Left lung (tissue), 14 donors: ENCODE measurements at places on chromosomes 6 and 20.

DNA sequence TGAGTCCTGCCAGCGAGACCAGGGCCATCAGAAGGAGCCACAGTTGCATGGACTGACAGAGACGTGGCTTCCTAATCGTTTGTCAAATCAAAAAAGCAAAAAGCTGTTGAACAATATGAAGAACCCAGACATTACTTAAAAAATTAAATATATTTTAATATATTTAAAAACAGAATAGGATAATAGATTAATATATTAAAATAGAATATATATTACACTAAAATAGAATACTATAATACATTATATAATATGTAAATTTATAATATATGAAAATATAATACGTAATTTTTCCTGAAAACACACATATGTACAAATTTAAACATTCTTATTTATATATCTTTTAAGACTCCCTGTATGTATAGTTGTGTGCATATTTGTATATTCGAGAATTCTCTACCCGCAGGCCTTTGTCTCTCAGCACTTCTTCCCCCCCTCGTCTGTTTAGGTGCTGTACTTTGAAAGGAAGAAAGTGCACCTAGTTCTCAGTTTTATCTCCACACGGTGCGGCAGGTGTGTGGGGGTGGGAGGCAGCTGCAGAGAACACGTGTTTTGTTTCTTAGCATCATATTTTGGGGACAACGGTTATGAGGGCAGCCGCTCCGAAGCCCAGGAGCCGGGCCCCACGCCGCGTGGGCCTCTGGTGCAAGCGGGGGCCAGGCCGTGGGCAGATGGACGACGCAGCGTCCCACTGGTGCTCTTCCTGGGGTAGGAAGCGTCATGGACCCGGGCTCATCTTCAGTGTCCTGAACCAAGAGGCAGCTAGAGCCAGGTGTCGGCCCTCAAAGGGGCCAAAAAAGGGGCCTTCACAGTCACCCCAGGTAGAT is 72.2 kb upstream of the MPC1 start:
- no peak for DNase-seq

- DNase-seq, result peak; percentile 88
Observed at GRCh38 chr20:31861385-31862156, 8.8 kb downstream of the DUSP15 start.

DNA sequence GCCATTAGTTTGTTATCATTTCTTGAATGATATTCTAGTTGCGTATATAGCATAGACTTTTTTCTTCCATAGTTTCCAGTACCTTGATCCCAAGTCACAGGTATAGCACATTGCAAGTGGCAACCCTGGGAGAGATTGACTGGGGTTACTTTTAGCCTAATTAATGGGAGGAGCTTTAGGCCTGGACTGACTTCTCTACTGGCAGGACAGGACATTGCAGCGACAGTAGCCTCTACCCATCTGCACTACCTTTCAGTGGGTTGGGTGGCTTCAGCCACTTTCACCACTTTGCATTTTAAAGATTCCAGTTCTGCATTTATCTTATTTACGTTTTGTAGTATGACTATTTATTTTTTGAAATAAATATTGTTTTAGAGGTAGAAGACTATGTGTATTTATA is 320.3 kb downstream of the RIMS1 start:
- DNase-seq, result no peak

DNA sequence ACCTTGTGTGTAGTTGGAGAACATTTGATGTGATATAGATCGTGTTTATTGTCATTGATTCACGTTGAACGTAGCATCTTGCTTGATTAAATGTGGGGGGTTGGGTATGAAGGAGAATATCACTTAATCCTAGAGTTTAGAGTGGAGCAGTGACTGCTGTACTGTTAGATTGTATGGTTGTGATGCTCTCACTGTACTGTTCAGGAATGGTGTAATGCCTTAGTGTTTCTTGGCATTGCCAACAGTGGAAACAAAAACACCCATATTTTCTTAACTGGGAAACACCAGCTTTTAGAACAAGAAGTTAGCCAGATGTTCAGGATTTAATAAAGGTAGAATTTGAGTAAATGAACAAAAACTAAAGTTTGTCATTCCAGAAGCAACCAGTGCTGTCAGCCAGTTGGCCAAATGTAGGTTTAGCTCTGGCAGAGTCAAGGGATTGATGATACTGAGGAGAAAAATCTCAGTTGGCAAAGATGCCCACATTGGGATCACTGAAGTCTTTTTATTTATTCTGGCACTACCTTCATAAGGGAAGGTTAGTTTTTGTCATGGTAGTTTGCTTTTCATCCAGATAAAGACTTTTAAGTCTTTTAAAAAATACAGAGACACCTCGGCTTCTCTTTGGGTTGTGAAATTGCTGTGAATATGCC is 129.9 kb downstream of the JARID2 start:
- no peak for DNase-seq

GRCh38 chr6:138491017-138491416 is 8.3 kb downstream of the NHSL1 start:
- DNase-seq, result peak; percentile 28

GRCh38 chr20:2315440-2315778 is 19.6 kb downstream of the TGM3 start:
- no peak for DNase-seq

DNA sequence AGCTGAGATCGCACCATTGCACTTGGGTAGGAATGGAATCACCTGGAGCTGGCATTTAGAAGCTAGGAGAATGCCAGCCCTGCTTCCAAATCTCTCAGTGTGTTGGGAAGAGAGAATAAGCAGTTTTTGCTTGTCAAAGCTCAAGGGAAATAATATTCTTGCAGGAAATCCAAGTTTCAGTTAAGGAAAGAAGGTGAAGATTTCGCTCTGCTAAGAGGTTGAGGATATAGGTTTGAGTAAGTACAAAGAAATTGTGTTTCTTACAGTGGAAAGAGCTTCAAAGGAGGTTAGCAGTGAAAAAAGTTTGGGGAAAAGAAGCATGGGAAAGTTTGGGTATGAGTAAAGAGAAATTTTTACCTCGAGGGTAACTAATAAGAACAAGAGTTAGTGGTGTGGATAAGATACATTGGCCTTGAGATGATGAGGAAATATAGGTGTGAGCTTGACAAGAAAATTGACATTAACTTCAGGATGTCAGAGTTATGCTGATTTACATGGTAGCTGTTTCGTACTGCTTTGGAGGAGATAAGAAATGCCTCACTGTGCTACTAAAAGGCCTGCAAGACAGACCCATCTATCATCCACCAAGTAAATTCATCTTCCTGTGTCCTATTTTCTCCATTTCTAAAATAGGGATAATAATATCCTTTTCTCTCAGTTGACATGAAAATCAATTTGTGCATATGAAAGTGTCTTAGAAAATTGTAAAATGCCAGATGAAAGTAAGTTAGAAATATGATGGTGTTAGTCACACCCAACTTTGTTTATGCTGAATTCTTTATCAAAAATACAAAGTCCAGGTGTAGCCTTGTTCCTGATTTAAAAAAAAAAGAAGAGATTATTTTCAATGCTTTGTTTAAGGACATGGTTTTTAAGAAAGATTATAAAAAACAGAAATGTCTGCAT is 12.8 kb upstream of the HINT3 start:
- DNase-seq, result no peak

DNA sequence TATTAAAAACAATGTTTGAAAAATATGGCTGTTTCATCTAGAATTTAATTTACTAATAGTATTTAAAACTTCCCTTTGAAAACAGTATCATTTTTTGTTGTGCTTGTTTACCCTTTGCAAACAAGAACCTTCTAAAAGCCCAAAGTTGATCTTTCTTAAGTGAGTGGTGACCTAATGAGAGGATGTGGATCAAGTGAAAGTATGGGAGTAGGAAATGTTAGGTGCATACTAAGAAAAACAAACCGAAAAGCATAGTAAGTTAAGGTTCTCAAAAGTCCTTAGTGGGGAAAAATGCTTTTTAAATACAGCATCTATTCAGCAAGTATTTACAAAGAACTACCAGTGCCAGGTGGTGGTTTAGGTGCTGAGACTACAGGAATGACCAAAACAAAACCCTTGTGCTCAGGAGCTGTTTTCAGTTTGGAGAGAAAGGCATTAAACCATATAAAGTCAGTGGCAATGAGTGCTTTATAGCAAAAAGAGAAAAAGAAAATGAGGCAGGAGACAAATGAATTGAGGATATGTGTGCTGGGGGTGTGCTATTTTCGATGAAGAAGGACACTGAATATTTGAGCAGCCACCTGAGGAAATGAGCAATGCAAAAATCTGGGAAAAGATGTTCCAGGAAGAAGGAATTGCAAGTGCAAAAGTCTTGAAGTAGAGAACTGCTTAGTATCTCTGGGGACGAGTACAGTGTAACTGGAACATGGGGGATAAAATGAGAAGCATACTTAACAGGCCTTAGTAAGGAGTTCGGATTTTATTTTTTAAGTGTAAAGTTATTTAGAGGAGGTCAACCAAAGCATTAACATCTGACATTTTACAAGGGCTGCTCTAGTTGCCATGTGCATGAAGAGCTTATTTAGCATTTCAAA is 24.0 kb downstream of the RNF146 start:
- no peak for DNase-seq

GRCh38 chr20:60209048-60209447 is 250.8 kb downstream of the CDH26 start:
- DNase-seq, result no peak

GRCh38 chr6:215335-216034 is 76.8 kb upstream of the DUSP22 start:
- DNase-seq, result no peak

DNA sequence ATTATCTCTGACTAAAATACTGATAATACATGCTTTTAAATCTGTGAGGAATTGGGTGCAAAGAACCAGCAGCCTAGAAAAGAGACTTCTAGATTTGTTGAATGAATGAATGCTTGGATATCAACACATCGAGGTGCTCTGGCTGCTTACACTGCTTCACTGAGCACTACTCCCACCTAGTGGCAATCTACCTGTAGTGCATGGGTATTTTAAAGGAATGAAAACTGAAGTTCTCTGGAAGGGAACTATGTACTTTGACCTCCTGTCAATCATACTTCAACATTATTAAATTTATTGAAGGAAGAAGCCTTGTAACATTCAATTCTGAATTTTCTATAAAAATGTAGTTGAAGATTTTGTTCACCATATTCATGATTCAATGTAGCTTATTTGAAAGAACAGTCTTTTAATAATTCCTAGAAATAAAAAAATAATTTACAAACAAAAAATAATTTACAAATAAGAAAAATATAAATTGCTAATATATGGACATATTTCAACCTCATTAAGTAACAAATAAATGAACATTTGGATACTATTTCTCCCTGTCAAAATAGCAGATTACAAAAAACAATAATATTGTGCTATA is 111.2 kb upstream of the MMS22L start:
- DNase-seq, result no peak

DNA sequence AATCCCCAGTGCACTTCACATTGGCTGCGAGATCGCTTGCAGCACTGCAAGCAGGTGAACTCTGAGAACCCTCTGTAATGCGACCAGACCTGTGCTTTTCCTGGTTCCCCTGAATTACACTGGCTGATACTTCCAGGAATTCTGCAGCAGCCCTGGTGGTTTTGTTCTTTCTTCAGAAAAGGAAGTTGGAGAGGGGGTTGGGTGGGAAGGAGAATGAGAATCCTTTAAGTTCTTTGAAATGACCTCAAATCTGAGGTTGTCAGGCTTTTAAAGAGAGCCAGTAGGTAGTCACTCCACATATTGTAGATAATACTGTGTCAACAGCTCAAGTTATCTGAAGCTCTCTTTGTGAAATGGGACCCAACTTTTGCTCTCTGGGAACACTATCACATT is 62.4 kb downstream of the GCNT2 start:
- no peak for DNase-seq

DNA sequence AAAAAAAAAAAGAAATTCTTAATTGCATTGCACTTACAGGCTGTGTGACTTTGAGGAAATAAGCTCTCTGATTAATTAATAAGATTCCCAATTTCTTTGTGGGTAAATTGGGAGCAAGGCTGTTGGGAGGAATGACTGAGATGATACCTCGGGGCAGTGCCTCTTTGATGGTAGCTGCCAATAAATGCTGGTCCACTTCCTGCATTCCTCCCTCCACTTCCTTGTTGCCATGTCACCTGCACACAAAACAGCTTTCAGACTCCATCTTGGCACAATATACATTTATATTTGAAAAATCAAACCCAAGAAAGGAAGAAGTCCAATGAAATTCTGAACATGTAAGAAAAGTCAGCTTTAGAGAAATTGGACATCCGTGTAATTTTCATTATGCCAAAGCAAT is 45.1 kb downstream of the MTHFD1L start:
- DNase-seq, result no peak

- peak; percentile 64 for DNase-seq
Observed at GRCh38 chr6:55445648-55446204, 118.5 kb downstream of the GFRAL start.
